Left renal cortex interstitium (tissue), 4 donors: ENCODE measurements at places on chromosomes 1 and 21. TPM values are rescaled to one million over a fixed set of nuclear protein-coding genes. Genes with fewer than 3 reads are reported as not detected.

DNA sequence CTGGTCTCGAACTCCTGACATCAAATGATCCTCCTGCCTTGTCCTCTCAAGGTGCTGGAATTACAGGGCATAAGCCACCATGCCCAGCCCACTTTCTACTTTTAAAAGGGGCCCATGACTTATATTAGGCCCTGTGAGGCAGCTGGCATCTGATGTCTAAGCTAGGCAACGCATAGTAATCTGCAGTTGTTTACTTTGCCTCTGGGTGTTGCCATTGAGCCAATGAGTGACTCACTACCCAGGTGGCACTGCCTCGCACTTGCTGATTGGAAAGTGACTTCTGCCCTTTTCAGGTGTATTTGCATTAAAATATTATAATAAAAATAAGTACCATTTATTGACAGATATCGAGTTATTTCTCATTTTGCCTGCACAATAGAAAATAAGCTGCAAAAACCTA is 84.9 kb downstream of the KIF14 start:
- no peak for DNase-seq

GRCh38 chr21:17976691-17977090 is 157.5 kb upstream of the C21orf91 start:
- no peak for DNase-seq

The AMY1C gene
- polyA plus RNA-seq: not detected

The RASSF5 gene
- 4.6 TPM for polyA plus RNA-seq

- DNase-seq: no peak
Measured at GRCh38 chr1:22376976-22377375, 74.7 kb upstream of the ZBTB40 start.

GRCh38 chr1:160083968-160084770 is 2.8 kb downstream of the KCNJ9 start:
- no peak for DNase-seq

DNA sequence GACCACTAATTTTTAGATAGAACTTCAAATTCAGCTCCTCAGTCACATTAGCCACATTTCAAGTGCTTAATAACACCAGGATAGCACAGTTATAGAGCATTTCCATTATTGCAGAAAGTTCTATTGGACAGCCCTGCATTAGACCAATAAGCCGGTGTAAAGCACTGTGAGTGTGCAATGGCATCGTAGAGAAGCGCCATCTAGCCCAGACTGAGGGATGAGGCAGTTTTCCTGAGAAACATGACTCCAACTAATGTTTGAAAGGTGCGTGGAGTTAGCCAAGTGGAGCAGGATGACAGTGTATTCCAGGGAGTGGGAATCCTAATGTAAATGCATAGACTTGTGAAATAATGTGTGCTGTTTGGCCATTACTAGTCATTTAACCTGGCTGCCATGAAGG is 7.7 kb downstream of the RPE65 start:
- DNase-seq: no peak

DNA sequence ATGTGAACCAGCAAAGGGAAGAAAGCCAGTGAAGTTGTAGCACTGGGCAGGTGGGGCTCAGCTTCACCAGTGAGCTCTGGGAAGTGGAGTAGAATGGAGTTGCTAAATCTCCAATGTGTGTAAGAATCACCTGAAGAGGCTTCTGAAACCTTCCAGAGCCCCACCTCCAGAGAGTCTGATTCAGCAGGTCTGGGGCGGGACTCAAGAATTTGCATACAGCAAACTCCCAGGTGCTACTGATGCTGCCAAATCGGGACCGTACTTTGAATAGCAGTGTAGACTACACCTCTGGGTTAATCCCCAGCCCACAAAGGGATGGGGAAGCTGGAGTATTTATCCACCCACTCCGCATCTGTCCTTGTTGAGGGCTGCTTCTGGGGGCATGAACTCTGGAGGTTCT is 154.3 kb downstream of the IGSF21 start:
- DNase-seq: no peak
